Upper lobe of left lung (tissue), 6 donors: ENCODE measurements at places on chromosomes 13 and 19. TPM values are rescaled to one million over a fixed set of nuclear protein-coding genes. Genes with fewer than 3 reads are reported as not detected.

Gene CYP2A13
- total RNA-seq, result not detected

GRCh38 chr19:46731007-46731501 lies 14.1 kb upstream of the PRKD2 start:
- no peak for DNase-seq

Gene RPS28
- total RNA-seq, result 840 TPM

Gene ZNF626
- 9.8 TPM for total RNA-seq

- DNase-seq, result no peak
Measured at GRCh38 chr13:100517728-100518127, 70.9 kb downstream of the GGACT start.

Gene ZNF560
- not detected for total RNA-seq

DNA sequence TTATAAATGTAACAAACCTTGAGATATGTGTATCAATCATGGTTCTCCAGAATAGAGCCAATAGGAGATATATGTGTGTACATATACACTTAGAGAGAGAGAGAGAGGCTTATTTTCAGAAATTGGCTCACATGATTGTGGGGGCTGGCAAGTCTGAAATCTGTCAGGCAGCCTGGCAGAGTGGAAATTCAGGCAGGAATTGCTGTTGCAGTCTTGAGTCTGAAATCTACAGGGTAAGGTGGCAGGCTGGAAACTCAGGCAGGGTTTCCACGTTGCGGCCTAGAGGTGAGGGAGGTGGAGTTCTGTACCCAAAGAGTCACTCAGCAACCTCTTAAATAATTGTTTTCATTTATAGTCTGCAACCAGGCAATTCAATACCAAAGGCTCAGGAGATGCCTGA lies 218.4 kb downstream of the B3GLCT start:
- DNase-seq, result no peak

DNA sequence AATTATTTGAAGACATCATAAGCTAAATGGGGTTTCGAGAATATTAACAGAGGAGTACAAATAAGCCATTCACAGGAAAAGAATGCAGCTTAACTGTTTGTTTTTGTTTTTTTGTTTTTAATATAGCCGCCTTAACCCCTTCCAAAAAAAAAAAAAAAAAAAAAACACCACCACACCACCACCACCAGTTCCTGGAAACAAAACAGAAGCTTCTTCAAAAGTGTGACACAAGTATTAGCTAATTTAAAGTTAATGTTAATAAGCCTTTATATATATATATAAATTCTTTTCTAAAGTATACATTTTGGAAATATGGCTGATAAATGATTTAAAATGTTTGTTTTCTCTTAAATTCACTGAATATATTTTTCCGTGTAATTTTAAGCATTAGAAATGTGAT lies 1.4 kb downstream of the RAP2A start:
- DNase-seq, result no peak

Gene TNFSF9
- total RNA-seq, result 6.7 TPM

- no peak for DNase-seq
Measured at GRCh38 chr13:42812316-42812715, 30.9 kb downstream of the FAM216B start.

- no peak for DNase-seq
Measured at GRCh38 chr13:98480915-98481877, 95.7 kb downstream of the STK24 start.

- no peak for DNase-seq
Measured at GRCh38 chr19:34505321-34506025, 23.9 kb downstream of the WTIP start.

Gene PLA2G4C
- 39.8 TPM for total RNA-seq

DNA sequence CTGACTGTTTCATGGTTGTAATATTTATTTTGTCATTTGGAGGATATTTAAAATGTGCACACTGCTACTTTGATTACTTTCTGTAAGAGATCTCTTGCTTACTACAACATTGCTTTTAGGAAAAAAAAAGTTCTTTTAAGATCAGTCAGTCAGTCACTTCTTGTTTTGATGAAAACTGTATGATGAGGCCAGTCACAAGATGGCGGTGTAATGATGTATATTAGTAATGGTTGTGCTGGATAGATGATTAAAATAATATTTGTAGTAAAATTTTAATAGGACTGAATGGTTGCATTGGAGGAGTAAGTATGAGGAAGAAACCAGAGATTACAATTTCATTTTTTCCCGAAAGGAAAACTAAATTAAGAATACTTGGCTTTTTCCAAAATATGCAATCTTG lies 2411.1 kb downstream of the PCDH9 start:
- DNase-seq, result no peak

Gene NFILZ
- total RNA-seq, result not detected

- no peak for DNase-seq
Measured at GRCh38 chr19:30109565-30109964, 167.5 kb downstream of the URI1 start.

Gene CEACAM7
- not detected for total RNA-seq

GRCh38 chr13:105074755-105075154 lies 1460.7 kb downstream of the EFNB2 start:
- DNase-seq, result no peak

DNA sequence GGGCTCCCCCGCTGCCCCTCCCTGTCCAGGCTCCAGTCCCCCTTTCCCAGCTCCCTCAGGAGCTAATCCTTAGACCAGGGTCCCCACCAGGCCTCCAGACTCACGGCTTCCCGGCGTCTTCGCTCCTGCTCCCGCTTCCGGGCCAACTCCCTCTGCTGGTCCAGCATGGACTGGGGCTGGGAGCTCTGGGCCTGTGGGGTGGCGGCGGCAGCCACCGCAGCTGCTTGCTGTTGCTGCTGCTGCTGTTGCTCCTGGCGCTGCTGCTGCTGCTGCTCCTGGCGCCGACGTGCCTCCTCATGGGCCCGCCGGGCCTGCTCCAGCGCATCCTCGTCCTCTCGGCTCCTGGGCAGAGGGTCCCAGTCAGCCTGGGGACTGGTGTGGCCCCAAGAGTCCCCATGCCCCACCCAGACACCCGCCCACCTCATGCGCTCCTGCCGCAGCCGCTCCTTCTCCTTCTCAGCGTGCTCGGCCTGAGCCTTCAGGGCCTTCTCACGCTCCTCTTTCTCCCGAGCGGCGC lies 6.4 kb upstream of the EPHX3 start:
- no peak for DNase-seq

- no peak for DNase-seq
Measured at GRCh38 chr13:51035978-51036377, 75.1 kb downstream of the C13orf42 start.

- no peak for DNase-seq
Measured at GRCh38 chr13:63435667-63436324, 2020.1 kb upstream of the PCDH20 start.

Gene C3
- total RNA-seq, result 1,023 TPM

Gene FAM216B
- total RNA-seq, result 2.7 TPM

GRCh38 chr13:48709213-48709612 lies 55.5 kb downstream of the CYSLTR2 start:
- no peak for DNase-seq

Gene PABPC3
- total RNA-seq, result 0.17 TPM

Gene TDRD3
- total RNA-seq, result 16.0 TPM

GRCh38 chr13:50463719-50464118 lies 379.8 kb downstream of the DLEU7 start:
- DNase-seq, result no peak

Gene ATP4A
- total RNA-seq, result not detected

GRCh38 chr19:32930567-32930966 lies 41.2 kb downstream of the CEP89 start:
- no peak for DNase-seq

Gene TSKS
- total RNA-seq, result 0.37 TPM

Gene TSSK6
- 2.9 TPM for total RNA-seq

DNA sequence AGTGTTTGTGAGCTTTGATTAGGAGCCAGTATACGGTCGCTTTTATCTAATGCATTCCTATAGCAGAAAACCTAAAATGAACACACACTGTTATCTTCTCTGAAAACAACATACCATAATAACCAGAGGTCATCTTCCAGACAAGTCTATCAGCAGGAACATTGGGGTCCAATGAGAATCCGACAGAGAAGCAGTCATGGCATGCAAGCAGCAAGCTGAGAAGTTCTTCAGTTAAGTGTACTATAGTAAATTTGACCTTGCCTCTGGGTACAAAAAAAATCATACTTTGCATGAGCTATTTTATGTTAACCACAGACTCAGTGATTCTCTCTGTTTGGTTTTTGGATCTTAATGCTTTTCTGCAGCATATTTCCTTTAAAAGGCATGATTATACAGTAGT lies 1505.1 kb downstream of the PCDH9 start:
- DNase-seq, result no peak

GRCh38 chr19:58584498-58585441 lies 11.6 kb upstream of the MZF1 start:
- no peak for DNase-seq

GRCh38 chr13:96984051-96984508 lies 10.2 kb downstream of the OXGR1 start:
- DNase-seq, result no peak

GRCh38 chr19:22286151-22286810 lies at the start of gene ZNF729:
ZNF729 (plus strand) TSS chr19:22286441; CDS start chr19:22286526, 85 bp downstream.
- DNase-seq, result peak; percentile 37

GRCh38 chr13:113048766-113049165 lies 56.8 kb upstream of the F7 start:
- no peak for DNase-seq

GRCh38 chr19:579842-580155 lies 7.4 kb downstream of the BSG start:
- DNase-seq, result peak; percentile 59

DNA sequence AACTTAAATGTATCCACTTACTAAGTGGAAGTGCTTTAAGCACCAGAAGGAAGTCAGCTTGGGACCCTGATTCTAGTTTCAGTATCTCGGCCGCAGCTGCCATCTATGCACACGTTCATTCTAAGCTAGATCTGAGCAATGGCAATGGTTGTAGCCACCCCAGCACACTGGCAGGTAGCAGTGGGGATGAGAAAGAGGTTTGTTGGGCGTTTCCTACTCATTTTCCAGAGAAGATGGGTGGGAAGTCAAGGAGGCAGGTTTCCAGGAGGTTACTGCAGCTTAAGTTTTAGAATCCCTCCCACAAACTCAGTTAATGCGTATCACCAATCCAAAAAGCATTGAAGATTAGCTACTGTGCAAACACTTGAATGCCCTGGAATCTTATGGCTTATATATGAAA lies 114.2 kb upstream of the TSC22D1 start:
- no peak for DNase-seq

Gene FLT1
- total RNA-seq, result 47.9 TPM

DNA sequence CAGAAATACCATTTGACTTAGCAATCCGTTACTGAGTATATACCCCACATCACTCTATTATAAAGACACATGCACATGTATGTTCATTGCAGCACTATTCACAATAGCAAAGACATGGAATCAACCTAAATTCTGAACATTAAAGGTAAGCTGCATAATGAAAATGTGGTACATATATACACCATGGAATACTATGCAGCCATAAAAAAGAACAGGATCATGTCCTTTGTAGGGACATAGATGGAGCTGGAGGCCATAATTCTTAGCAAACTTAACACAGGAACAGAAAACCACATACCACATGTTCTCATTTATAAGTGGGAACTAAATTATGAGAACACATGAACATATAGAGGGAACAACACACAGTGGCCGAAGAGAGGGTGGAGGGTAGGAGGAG lies 85.2 kb downstream of the NDFIP2 start:
- no peak for DNase-seq

Gene ADGRL1
- 23.5 TPM for total RNA-seq

GRCh38 chr13:66994097-66994496 lies 236.0 kb downstream of the PCDH9 start:
- peak; percentile 12 for DNase-seq

DNA sequence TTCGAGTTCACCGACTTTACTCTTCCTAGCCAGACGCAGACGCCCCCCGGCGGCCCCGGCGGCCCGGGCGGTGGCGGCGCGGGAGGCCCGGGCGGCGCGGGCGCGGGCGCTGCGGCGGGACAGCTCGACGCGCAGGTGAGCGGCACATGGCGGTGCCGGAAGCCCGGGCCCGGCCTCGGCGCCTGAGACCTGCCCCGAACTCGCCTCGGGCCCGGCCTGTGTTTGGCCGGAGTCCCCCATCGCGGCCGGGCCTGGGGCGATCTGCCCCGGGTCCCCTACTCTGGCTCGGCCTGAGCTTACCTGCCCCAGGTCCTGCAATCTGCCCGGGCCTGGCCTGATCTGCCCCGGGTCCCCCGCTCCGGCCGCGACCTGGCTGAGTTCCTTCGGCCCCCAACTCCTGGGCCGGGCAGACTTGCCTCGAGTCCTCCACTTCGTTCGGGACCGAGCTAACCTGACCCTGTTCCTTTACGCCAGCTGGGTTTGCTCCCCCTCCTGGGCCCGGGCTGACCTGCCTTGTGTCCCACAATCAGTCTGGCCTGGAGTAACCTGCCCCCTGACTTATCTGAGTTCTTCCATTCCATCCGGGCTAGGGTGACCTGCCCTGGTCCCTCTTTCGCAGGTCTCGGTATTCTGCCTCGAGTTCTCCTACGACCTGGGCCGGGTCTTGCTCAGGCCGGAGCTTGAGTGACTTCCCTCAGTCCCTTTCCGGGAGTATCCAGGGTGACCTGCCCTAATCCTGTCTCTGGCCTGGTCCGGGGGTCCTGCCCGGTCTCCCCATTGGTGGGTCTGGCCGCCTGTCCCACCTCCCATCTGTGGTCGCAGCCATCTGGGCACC lies 764 bp downstream of the UPF1 start:
- peak; percentile 41 for DNase-seq

DNA sequence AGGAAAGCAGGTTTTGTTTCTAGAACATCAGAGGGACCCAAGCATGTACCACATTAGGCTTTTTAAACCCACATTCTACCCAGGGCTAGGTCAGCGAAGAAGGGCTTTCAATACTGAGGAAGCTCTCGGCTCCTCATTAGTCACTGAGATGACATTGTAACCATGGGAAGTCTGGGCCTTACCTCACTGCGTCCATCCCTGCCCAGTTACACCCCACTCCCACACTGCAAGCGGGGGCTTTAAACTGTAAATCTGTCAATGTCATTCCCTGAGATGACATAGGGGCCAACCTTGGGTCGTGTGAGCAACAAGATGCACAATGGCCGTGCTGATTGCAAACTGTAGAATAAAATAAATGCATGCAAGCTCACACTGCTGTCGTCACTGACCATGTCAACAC lies 21.7 kb upstream of the TFDP1 start:
- no peak for DNase-seq

GRCh38 chr19:1166872-1167573 lies 7.0 kb downstream of the SBNO2 start:
- DNase-seq, result peak; percentile 83

Gene ICAM5
- 22.9 TPM for total RNA-seq

Gene TSHZ3
- 8.4 TPM for total RNA-seq

DNA sequence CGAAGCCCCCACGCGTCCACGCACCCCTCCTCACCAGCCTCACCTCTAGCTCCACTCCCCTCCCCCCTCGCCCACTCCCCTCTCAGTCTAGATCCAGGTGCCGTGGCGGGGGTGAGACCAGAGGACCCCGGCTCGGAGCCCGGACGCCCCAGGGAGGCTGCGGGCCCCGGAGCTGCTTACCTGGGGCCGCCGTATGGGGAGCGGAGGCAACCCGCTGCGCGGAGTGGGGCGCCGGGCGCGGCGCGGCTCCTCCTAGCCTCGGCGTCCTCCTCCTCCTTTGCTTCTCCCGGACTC lies 353 bp downstream of the ENOX1 start:
- no peak for DNase-seq

Gene ZNF235
- 10.0 TPM for total RNA-seq

Gene LGALS14
- total RNA-seq, result not detected
